ENCODE measurements at places on chromosomes 7 and 10. TPM values are rescaled to one million over a fixed set of nuclear protein-coding genes. Genes with fewer than 3 reads are reported as not detected.

Gene ADAMTS14
- total RNA-seq: not detected

- no peaks in the 10 kb centered on the region for H3K36me3 ChIP-seq
- no peaks in the 10 kb centered on the region for H3K4me1 ChIP-seq
- H3K27me3 ChIP-seq: no peaks in the 10 kb centered on the region
Observed at GRCh38 chr7:72334066-72334465, 78.1 kb downstream of the CALN1 start.

DNA sequence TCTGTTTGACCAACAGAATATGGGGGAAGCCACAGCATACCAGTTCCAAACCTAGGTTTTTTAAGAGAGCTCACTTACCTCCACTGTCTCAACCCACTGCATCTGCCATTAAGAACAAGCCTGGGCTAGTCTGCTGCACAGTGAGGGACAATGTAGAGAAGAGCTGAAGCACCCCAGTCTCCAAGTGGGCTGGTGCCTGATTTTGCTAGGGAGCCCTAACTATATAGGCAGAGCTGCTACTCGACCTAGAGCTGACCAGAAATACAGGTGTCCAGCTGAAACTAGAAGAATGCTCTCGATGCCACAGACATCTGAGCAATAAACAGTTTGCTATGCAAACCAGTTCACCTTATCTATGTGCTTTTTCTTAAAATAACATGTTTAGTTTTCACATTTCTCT lies 106.9 kb upstream of the BET1 start:
- no peaks in the 10 kb centered on the region for H3K36me3 ChIP-seq
- no peaks in the 10 kb centered on the region for H3K27me3 ChIP-seq
- H3K4me1 ChIP-seq: no peaks in the 10 kb centered on the region
- H3K27ac ChIP-seq: no peak overlapping the region

Gene TBC1D12
- 19.2 TPM for total RNA-seq

GRCh38 chr7:158477866-158478265 lies 109.8 kb downstream of the PTPRN2 start:
- H3K27ac ChIP-seq: no peak overlapping the region
- H3K36me3 ChIP-seq: no peaks in the 10 kb centered on the region
- no peaks in the 10 kb centered on the region for H3K4me1 ChIP-seq
- DNase-seq: no peak
- no peaks in the 10 kb centered on the region for H3K27me3 ChIP-seq

DNA sequence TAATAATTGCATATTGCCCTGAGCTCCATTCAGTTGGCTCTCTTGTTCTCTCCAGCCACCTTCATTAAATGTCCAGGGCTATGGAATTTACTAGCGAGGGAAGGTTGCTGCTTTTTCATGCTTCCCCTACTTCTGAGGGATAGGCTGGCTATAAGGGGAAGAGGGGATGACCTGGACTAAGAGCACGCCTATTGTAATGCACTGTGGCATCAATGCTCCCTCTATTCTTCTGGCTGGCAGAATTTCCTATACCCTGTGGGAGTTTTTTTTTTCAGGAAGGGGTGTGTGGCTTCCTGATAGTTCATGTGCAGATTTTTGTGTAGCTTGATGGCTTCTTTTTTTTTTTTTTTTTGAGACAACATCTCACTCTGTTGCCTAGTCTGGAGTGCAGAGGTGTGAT lies 155.8 kb downstream of the SND1 start:
- no peak for DNase-seq
- no peak overlapping the region for H3K4me3 ChIP-seq
- H3K27ac ChIP-seq: no peak overlapping the region
- peaks cover 12% of the 10 kb centered on the region for H3K4me1 ChIP-seq
- no peaks in the 10 kb centered on the region for H3K27me3 ChIP-seq

DNA sequence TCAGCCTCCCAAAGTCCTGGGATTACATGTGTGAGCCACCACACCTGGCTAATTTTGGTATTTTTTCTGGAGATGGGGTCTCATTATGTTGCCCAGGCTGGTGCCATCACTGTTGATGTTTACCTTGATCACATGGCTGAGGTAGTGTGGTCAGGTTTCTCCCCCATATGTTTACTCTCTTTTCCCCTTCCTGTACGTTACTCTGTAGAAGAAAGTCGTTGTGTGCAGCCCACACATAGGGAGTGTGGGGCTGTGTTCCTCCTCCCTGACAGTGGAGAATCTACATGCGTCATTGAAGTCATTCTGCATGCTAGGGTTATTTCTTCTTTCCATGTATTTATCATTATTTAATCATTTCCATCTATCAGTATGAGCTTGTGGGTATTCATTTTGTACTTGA lies 16.3 kb upstream of the ORAI2 start:
- H3K4me1 ChIP-seq: no peaks in the 10 kb centered on the region
- DNase-seq: no peak
- H3K27ac ChIP-seq: no peak overlapping the region
- H3K36me3 ChIP-seq: peaks cover 9% of the 10 kb centered on the region
- H3K4me3 ChIP-seq: no peak overlapping the region
- no peaks in the 10 kb centered on the region for H3K27me3 ChIP-seq

DNA sequence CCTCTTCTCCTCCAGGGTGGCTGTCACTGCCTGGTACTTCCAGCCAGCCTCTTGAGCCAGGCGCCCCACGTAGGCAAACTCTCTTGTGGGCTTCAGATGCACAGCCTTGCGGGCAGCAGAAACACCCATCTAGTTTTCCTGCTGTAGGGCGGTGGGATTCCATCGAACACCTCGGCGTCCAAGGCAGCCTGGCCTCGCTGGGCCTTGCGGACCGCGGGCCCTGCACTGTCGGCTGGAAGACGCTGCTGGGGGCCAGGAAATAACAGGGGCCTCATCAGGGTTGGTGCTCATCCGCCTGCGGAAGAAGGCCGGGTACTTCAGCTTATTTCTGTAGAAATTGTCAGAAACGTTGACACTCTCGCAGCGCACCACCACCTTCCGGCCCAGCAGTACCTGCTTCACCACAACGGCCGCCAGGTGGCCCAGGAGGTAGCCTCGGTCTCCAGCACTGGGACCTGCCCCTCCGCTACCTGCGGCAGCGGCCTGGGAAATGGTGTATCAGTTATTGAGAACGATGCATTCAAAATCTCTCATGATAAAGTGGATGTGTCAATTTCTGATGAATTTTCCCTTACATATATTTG lies 61.1 kb downstream of the WDFY4 start:
- H3K27ac ChIP-seq: no peak overlapping the region
- no peaks in the 10 kb centered on the region for H3K36me3 ChIP-seq
- DNase-seq: no peak
- no peaks in the 10 kb centered on the region for H3K27me3 ChIP-seq

GRCh38 chr10:125407000-125407502 lies 246.7 kb upstream of the CTBP2 start:
- no peaks in the 10 kb centered on the region for H3K27me3 ChIP-seq
- H3K36me3 ChIP-seq: no peaks in the 10 kb centered on the region
- H3K27ac ChIP-seq: no peak overlapping the region
- no peak overlapping the region for H3K4me3 ChIP-seq

Gene NME8
- total RNA-seq: not detected

- DNase-seq: no peak
- H3K4me1 ChIP-seq: peaks cover 30% of the 10 kb centered on the region
- H3K36me3 ChIP-seq: no peaks in the 10 kb centered on the region
Observed at GRCh38 chr7:92590711-92591310, 621 bp upstream of the FAM133B start.

Gene FXYD4
- not detected for total RNA-seq

DNA sequence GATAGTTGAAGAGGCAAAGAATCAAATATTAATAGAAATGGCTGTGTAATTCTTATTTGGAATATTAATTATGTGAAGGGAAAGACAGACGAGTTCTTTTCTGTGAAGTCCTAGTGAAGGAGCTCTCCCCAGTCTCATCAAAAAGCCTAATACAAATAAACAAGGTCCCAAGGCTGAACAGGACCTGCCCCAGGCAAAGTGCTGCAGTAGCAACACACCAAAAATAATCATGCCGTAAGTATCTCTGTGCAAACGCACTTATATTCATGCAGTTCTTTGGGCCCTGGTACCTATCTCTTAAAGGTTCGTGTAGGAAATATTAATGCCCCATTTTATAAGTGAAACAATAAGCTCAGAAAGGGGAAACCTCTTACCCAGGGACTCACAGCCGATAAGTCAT lies 12.2 kb upstream of the CHST15 start:
- no peaks in the 10 kb centered on the region for H3K27me3 ChIP-seq
- H3K4me3 ChIP-seq: no peak overlapping the region
- DNase-seq: peak; percentile 52
- H3K27ac ChIP-seq: peak overlapping the region; percentile 95
- H3K36me3 ChIP-seq: no peaks in the 10 kb centered on the region

DNA sequence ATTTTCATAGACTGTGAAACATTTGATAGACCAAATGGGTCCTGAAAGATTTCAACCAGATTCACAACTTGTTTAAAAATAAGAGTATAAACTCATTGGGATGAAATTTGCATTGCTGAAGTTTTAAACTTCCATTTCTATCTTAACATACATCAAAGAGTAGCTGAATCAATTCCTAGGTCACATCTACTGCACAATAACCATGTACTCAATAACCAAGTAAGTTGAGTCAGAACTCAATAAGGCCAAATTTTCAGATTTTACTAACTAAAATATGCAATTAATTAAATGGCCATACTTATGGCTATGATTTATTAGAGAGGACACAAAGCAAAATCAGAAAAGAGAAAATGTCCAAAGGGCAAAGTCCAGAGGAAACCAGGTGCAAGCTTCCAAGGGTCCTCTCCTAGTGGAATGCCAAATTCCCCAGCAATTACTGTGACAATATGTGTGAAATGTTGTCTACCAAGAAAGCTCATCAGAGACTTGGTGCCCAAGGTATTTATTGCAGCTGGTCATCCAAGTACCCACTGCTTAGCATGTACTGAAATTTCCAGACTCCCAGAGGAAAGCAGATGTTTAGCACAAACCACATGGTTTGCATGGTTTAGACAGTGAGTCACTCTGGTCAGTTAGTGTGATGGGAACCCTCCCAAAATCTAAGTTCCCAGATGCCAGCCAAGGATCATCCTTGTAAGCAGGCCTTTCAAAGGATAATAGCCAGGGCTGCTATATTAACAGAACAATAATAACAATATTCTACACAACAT lies 238.9 kb downstream of the IPMK start:
- no peak overlapping the region for H3K4me3 ChIP-seq
- H3K4me1 ChIP-seq: peaks cover under 1% of the 10 kb centered on the region

Gene GNG11
- 43.4 TPM for total RNA-seq

Gene HOXA2
- 2.6 TPM for total RNA-seq

Gene CALML5
- not detected for total RNA-seq

GRCh38 chr7:50868426-50869100 lies 85.9 kb upstream of the GRB10 start:
- H3K36me3 ChIP-seq: no peaks in the 10 kb centered on the region
- no peak overlapping the region for H3K4me3 ChIP-seq
- H3K27ac ChIP-seq: no peak overlapping the region
- H3K4me1 ChIP-seq: no peaks in the 10 kb centered on the region
- no peak for DNase-seq

Gene NACAD
- total RNA-seq: 0.54 TPM
